WERI-Rb-1 (cell line): ENCODE measurements at places on chromosomes 2 and 18.

GRCh38 chr2:32614084-32614483 lies 13.8 kb upstream of the TTC27 start:
- DNase-seq = no peak

DNA sequence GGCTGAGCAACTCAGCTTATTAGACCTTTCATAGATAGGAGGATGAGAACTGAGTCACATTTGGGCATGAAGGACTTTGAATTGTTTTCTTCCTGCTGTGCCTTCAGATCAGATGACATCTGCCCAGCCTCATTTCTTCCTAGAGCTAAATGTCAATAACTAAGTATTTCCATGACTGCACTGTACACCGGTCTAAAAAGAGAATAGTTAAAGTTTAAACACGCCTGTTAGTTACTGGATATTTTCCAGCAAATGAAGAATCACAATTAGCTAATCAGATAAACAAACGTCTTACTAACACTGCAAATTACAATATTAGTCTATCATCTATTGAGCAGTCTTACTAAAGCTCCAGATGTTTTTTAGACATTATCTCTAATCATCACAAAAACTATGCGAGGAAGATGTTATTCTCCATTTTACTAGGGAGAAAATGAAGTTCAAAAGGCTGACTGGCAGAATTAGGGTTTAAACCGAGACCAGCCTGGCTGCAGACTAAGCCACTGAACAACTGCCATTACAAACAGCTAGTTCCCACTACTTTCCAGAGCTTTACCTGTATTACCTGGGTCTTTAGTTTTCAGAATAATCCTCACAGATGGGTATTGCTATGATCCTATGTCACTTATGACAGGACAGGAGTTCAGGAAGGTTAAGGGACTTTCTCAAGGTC lies 69.4 kb upstream of the ZNF397 start:
- DNase-seq = no peak

DNA sequence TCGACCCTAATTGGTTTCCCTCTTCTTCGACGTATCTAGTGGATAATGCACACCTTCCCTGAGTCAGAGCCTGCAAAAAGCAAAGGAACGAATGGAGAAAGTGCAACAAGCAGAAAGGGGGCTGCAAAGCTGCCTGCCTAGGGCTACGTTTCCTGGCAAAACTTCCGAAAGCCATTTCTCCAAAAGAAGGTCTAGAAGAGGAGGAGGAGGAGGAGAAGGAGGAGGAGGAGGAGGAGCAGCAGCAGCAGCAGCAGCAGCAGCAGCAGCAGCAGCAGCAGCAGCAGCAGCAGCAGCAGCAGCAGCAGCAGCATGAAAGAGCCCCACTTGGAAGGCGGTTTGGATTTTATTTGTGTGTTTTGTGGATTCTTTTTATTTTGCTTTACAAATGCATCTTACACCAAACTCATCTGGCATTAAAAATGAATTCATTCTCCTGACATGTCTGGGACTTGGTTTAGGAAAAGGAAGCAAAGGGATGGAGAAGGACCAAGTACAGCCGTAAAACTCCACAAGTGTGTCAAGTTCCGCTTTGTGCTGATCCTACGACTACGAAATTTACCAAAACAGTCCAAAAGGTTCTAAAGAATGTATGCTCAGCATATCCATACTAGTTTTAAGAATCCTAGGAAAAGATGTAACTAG lies 2.0 kb downstream of the TCF4 start:
- no peak for DNase-seq

GRCh38 chr18:75003039-75003438 lies 205.9 kb downstream of the PTGR3 start:
- no peak for DNase-seq

GRCh38 chr2:22912398-22912797 lies 472.6 kb upstream of the KLHL29 start:
- no peak for DNase-seq

DNA sequence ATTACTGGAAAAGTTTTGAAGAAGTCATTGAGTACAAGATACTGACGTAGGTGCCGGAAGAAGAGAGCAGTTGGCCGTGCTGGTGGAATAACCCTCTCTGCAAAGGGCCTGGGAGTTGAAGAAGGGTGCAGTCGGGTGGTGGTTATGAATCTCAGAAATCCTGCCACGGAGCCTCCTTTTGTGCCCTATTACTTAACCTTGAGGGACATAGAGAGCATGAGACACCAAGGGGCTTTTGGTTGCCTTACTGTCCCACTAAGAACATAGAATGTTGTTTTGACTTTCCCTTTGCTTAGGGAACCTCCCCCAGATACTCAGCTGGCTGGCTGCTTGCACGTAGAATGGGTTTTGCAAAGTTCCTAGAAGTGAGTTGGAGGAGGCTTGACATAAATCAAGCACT lies 1.3 kb upstream of the CD28 start:
- DNase-seq = no peak

DNA sequence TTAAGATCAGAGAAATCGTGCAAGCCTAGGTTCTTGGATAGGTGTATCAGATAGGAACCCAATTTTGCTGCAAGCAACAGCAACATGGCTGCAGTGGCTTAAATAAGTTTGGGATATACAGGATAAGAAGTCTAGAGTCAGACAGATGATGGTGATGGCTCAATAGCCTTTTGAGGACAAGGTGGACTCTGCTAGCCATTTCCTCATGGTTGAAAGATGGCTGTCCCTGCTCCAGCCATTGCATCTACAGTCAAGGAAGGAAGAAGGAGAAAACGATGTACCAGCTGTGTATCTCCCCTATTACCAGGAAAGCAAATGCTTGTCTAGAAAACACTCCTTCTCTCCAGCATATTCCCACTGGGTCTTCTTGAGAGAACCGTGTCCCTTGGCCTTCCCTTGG lies 30.1 kb upstream of the CAB39 start:
- DNase-seq = no peak

- DNase-seq = no peak
These were observed 16.9 kb upstream of the VPS54 start for GRCh38 chr2:64036034-64036705.
